Stimulated activated CD4-positive, alpha-beta T cell treated with anti-CD3 and anti-CD28 coated beads, Interleukin-1b, Interleukin-23, amount 100 ng/mL, for 1 hour (primary cell): ENCODE measurements at places on chromosomes 1 and 21.

GRCh38 chr1:167116174-167116573 is 22.3 kb downstream of the STYXL2 start:
- no peak for DNase-seq

- DNase-seq, result no peak
These were observed 263.1 kb downstream of the ST6GALNAC3 start for GRCh38 chr1:76337542-76338219.

DNA sequence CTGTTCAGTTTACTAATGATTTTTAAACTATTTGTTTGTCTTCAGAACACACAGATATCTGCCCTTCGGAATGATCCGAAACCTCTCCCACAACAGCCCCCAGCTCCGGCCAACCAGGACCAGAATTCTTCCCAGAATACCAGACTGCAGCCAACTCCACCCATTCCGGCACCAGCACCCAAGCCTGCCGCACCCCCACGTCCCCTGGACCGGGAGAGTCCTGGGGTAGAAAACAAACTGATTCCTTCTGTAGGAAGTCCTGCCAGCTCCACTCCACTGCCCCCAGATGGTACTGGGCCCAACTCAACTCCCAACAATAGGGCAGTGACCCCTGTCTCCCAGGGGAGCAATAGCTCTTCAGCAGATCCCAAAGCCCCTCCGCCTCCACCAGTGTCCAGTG is 51.6 kb downstream of the ACP6 start:
- DNase-seq, result no peak

DNA sequence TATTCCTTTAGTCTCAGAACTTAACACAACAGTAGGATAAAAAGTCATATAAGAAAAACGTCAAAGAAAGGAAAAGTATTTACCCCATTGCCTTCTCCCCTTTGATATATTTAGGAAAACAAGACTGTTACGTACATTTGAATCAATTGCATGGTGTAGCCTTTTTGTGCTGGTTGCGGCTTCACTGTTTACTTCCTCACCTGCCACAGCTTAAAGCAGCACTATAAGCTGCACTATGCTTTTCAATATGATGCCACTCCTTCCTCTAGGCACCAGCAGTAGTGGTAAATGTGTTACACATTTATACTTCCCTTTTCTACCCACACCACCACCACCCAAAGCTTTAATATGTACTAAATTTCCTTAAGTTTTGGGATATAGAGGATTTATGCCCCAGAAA is 111.1 kb downstream of the ATP1B1 start:
- no peak for DNase-seq

DNA sequence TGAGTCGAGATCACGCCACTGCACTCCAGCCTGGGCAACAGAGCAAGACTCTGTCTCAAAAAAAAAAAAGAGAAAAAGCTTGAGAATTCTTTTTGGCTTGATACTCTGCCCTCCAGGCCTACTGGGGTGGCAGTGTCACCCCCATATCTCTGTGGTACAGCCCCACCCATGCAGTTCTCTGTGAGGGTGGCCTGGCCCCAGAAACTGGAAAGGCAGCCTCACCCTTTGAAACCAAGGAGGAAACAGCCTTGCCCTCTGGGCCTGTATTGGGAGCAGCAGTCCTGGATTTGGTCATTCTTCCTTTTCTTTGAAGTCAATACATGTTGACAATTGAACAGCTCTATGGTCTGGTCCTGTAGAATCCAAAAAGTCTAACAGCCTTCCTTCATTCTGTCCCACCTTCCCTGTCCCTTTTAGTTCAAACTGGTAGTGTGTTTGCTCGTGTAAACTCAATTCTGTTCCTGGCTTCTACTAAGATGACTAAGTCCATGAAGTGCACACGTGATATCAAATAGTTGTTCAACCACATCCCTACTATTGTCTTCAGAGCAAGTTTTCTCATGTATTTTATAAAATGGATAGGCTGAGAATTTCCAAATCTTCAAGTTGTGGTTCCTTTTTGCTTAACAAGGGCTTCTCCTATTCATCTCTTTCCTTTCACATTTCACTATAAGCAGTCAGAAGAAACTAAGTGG is 13.2 kb downstream of the ST7L start:
- DNase-seq, result no peak

- no peak for DNase-seq
These were observed 284.3 kb upstream of the FMN2 start for GRCh38 chr1:239807361-239807760.

DNA sequence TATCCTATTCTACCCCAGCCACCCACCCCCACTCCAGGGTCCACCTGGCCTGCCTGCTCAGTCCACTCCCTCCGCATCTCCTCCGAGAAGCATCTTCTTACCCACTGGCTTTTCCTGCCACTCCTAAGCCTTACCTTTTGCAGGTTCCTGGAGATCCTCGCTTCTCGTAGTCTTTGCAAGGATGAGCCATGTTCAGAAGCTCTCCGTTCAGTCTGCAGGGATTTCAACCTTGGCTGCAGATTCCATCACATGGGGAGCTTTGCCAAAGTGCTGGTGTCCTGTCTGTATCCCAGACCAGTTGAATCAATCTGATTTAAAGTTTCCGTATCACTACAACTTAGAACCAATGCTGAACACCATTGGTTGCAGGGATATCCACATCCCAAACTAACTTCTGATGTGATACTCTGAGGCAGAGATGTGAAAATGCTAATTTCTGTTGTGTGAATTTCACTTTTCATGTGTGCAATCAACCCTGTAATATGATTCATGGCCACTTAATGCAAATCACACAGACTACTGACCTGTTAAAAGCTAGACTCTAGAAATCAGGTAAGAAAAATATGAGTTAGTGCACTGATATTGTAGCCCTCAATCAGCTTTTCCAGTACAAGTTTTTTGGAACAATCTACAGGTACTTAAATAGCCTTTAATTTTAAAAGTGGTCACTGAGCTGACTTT is 61.9 kb downstream of the CAPN2 start:
- no peak for DNase-seq

- no peak for DNase-seq
These were observed 617 bp upstream of the ADGRL2 start for GRCh38 chr1:81799939-81800694.

DNA sequence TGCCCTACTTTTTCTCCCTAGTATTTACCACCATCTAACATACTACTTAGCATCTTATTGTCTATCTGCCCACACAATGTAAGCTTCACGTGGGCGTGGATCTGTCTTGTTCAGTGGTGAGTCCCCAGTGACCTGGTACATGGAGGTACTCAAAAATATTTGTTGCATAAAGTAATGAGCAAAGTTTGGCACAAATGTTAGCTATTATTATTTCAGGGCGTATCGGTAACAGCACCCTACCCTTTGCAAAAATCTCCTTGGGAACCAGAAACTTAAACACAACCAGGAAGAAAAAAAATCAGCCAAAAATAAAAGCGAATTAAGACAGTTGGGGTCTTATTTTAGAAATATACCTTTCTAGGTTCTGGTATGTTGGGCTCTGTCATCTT is 454 bp upstream of the NENF start:
- no peak for DNase-seq

DNA sequence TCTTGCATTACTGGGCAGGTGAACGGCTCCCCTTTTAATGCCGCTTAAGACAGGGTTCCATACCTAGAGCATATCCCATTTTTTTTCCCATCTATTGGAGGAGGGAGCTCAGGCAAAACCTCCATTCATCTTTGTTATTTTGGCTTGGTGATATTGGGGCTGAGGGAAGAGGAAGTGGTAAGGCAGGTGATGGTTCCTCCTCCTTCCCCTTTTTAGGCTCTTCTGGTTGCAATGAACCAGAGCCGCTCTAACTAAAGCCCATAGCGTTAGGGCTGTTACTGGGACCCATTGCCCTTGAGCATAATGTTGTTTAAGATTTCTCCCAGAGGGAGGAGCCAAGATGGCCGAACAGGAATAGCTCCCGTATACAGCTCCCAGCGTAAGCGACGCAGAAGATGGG is 21.1 kb downstream of the PYHIN1 start:
- DNase-seq, result no peak

- DNase-seq, result no peak
These were observed 551.1 kb downstream of the PLPP3 start for GRCh38 chr1:56028244-56028643.

DNA sequence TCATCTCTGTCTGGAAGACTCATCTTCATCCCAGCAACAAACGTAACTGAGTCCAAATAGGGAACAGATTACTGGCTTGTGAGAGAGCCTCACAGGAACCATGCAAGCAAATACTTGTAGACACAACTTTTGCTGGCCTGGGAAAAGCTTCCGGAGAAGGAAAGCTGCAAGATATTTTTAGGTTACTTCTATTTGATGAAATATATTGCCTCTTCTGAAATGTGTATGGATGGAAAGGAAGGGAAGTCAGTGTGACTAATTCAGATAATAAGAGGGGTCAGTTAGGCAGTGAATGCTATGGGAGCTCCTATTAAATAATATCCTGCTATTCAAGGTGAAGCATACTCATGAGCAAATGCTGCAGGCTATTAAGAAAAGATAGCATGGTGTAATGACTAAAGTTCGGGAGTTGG is 20.4 kb upstream of the FGGY start:
- no peak for DNase-seq

- no peak for DNase-seq
These were observed 16.1 kb downstream of the RGS4 start for GRCh38 chr1:163085041-163085903.

- DNase-seq, result no peak
These were observed 52.3 kb downstream of the BACE2 start for GRCh38 chr21:41220208-41220733.

DNA sequence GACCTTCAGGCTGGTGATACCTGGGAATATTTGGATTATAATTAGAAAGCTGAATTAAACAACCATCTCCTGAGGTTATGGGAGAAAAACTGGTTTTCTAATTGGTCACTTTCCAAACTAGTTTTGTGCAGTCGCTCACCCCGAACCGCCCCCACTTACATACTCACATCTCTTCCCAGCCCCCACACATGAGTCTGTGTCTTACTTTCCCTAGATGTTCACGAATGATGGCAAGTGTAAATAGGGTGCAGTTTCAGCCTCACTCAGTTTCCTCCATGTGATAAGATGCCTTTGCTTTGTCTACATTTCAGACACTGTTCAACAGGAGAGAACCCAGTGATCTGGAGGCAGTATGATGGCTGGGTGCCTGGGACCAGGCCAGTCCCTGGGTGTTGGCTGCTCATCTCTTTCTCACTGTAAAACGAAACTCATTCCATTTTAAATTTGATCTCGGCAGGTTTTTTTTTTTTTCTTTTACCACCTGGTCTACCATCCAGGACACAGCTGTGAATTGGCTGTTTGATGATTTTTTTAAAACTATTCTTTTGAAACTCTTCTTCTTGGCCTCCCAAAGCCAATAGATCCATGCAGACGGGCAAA is 164.3 kb upstream of the RAB4A start:
- no peak for DNase-seq

DNA sequence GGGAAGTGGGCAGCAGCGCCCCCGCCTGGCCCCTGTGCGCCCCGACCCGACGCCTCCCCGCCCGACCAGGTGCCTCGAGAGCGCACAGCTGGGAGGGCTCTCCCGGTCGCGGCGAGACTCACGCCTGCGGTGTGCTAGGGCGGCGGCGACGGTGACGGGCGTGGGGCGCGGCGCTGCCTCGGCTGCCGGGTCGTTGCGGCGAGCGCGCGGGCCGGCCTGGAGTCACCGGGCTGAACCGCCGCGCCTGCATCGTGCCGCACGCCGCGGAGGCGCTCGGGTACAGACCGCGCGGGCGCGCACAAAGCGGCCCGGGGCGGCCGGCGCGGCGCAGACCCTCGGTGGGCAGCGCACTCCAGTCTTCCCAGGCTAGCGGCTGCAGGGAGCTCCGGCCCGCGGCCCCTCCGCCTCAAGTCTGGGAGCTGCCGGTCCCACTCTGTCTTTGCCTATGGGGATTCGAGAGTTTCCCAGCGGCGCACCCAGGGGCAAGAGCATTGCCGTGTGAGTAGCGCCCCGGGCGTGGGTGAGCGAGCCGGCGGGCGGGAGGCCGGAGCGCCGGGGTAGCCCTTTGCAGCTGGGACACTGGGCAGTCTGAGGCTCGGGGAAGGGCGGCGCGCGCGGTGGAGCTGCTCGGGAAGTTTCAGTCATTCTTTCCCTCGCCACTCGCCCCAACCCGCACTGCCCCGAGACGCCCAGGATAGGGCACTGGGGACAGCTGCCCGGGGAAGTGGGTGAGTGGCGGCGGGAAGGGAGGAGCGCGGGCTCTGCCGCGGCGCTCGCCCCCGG is at the start of gene SLC35F3:
Gene SLC35F3 (plus strand): TSS at position 44 of the 783 bp plus-strand sequence.
- no peak for DNase-seq

GRCh38 chr1:207417076-207417475 is 37.1 kb upstream of the CR2 start:
- DNase-seq, result no peak
